ENCODE measurements at places on chromosomes 3 and 15.

DNA sequence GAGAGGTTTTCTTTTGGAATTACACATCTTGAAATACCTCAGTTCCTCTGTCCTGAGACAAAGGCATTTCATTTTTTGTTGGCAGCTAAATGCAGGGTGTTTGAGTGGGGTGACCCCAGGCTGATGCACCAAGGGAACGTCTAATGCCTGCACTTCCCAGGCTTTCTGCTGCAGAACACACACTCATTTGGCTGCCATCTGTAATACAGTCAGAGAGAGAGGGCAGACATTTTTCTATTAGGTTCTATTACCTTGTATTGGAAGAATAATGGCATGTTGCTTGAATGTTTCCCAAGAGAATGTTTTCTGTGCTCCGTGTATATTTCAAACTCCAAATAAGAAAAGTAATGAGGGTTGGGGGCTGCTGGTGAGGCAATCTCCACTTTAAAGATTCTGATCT, 87.1 kb downstream of the PTPRG start:
- DNase-seq, result no peak

DNA sequence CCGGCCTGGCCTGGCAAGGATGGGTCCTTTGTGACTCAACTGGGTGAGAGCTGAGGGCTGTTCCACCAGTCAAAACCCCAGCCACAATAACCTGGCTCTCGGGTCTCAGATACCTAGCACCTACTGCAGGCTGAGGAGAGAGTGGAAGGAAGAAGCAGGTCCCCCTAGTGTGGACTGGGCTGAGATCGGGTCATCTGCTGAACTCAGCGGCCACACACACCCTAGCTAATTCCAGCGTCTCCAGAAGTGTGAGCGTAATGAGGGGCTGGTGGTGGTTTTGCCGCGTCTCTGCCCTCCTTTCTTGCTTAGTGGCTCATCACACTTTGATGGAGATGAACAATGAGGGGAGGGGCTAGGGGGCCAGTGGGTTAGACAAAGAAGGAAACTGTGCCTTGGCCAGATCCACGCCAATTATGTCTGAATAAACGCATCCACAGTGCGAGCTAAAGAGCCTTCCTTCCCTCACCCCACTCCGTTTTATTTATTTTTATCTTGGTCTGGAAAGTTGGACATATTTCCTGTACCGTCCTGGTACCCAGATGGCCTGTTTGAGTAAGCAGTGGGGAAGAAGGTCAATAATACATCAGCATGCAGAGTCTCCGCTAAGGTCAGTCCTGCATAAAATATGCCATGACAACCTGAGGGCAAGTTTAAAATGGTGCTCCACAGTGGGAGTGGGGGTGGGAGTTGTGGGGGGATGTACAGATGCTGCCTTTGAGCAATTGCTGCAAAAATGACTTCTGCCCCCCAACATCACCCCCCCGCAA, 370.0 kb downstream of the WDR72 start:
- DNase-seq, result no peak

DNA sequence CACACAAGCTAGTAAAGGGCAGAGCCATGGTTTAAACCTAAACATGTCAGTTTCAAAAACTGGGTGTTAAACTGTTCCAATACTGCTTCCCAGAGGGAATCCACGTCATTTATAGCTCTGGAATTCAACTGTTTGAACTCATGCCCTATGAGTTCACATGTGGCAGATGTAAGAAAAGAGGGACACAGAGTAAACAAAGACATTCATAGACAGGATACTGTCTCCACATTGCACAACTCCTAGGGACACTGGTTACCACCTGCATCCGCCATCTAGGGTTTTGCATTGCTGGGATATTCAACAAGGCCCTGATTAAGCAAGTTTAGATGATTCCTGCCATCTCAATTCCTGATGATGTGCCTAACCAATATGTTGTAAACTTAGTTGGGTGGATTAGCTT, 134.1 kb upstream of the COL8A1 start:
- DNase-seq, result no peak

DNA sequence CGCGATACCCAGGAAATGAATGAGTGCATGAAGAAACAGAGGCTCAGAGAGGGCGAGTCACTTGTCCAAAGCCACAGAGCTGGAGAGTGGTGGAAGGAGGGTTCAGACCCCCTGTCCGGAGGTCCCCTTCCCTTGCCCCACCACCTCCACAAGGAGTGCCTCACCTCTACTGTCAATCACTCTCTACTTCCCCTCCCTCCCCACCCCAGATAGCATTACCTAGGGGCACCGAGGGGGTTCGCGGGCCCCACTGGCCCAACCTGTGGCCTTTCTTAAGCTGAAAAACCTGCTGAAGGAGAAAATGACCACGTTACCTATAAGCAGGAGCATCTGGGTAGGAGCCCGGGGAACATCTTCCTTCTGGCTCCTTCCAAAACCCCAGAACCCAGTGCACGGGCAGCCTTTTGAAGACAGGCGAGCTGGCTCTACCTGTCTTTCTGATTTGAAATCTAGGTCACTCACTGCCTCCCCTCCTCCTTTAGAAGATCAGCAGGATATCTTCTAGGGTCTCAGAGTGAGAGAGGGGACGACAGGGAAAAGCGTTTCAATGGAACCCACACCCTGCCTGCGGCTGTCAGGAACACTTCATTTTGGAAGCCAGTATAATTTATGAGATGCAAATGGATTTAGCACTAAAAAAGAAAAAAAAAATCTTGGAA, 89.9 kb upstream of the MEF2A start:
- DNase-seq, result no peak

GRCh38 chr15:77034695-77035489, 36.0 kb downstream of the TSPAN3 start:
- no peak for DNase-seq

GRCh38 chr15:82058026-82058425, 12.2 kb upstream of the MEX3B start:
- no peak for DNase-seq

DNA sequence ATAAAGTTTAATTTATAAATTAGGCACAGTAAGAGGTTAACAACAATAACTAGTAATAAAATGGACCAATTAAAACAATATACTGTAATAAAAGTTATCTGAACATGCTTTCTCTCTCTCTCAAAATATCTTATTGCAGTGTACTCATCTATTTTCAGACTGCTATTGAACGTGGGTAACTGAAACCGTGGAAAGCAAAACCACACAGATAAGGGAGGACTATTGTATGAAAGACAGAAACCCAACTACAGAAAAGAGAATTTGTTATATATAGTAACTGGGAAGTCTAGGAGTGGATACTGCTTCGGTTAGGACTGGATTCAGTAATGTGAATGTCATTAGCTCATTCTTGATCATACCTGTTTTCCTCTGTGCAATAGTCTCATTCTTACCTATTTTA, 119.3 kb upstream of the DAZL start:
- DNase-seq, result no peak

GRCh38 chr15:45583731-45584639, 3.2 kb upstream of the BLOC1S6 start:
- DNase-seq, result no peak

DNA sequence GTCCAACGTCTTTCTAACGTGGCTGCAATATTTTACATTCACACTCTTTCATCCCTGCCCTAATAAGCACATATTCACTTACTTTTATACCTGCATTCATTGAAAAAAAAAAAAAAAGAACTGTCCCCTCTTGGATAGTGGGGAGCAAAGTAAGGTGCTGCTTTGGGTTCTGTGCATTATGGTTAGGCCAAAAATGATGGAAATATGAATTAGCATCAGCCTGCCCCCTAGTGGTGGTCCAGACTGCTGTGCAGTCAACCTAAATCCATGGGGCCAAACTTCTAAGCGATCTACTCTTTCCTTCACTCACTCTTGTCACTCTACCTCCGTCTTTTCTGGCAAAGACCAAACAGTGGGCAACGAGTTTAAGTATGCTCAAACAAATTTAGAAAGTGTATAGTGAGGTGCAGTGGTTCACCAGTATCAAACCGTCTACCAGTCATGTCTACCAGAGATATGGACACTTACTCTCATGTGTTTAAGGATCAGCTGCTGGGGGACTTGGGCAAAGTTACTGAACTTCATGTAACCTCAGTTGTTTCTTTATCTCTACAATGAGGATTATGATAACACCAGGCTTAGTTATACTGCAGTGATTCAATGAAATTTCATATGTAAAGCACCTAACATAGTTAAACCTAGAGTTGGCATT, 61.5 kb upstream of the GRM7 start:
- DNase-seq, result no peak

- DNase-seq, result no peak
Measured at GRCh38 chr3:57160765-57161538, 4.2 kb downstream of the IL17RD start.

DNA sequence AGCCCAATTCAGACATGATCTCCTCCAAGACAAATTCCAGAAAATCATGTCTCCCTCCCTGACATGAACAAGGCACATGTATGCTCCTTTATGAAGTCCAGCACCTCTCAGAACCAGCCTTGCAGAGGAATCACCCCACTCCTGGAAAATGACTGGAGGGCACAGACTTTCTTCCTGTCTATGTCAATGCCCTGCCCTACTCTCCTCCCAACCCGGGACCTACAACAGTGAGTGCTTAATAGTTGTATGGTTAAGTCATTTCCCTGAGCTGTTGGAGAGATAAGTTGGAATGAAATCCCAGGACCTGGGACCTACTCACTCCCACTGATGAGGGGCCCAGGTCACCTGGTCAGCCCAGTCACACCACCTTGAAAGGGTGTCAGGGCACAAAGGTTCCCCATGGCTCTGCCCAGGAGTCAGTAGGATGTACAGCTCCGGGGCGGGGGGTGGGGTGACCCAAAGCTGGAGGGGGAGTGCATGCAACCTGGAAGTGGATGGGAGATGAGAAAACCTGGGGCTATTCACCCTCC, 80.1 kb upstream of the HERC1 start:
- no peak for DNase-seq

- no peak for DNase-seq
Measured at GRCh38 chr3:18575573-18575972, 150.4 kb upstream of the SATB1 start.

DNA sequence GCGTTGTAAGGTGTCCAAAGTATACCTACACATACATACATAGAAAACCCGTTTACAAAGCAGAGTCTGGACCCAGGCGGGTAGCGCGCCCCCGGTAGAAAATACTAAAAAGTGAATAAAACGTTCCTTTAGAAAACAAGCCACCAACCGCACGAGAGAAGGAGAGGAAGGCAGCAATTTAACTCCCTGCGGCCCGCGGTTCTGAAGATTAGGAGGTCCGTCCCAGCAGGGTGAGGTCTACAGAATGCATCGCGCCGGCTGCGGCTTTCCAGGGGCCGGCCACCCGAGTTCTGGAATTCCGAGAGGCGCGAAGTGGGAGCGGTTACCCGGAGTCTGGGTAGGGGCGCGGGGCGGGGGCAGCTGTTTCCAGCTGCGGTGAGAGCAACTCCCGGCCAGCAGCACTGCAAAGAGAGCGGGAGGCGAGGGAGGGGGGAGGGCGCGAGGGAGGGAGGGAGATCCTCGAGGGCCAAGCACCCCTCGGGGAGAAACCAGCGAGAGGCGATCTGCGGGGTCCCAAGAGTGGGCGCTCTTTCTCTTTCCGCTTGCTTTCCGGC, 318.6 kb downstream of the FGF12 start:
- DNase-seq, result no peak

- DNase-seq, result no peak
Measured at GRCh38 chr15:69576948-69577351, 124.3 kb downstream of the RPLP1 start.

DNA sequence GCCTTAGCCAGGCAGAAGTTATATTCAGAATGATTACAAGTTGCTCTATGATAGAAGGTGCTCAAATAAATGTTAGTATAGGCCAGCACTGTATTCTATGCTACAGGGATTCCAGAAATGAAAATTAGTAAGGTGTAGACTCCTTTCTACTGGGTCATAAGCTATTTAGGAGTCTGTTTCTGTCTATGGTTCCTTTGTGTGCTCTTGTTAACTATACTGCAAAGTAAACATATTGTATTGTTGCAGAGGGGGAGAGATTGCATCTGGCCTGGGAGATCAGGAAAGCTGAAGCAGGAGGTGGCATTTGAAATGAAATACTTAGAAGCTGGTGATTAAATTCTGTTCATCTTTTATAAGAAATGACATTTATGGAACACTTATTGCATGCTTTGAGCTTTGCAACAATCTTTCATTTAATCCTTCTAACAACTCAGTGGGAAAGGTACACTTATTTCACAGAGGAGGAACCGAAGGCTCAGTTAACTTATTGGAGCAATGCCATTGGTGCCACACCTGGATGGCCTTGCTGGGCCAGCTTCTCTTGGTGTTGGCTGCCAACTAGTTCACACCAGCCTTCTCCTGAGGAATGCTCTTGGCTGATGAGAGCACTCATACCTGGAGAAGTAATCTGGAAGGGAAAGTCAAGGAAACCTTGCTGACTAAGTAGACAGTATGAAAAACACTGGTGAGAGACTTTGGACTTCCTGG, 39.1 kb downstream of the ABHD5 start:
- no peak for DNase-seq

DNA sequence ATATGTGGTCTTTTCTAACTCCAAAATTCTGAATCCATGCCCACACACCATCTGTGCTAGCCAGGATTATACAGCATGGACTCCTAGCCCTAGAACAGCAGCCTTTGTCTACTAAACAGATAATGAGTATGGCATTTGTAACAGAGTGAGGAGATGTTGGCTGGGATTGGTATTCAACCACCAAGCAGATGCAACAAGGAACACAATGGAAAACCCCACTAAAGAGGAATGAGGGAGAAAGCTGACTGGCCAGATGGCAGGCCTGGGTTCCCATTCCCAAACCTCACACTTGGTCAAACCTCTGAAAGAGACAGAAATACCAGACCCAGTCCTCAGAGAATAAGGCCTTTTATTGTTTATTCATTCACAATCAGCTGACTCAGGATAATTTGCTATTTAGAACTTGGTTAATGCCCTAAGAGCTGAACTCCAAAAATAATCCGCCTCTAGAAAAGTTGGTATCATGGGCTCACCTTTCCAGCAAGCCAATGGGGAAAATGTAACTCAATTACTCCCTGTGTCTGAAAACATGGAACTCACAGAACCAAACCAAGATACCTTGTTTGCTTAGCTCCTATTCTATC, 145.6 kb downstream of the LRRC3B start:
- no peak for DNase-seq

GRCh38 chr3:96267577-96267976, 546.8 kb upstream of the EPHA6 start:
- DNase-seq, result no peak

DNA sequence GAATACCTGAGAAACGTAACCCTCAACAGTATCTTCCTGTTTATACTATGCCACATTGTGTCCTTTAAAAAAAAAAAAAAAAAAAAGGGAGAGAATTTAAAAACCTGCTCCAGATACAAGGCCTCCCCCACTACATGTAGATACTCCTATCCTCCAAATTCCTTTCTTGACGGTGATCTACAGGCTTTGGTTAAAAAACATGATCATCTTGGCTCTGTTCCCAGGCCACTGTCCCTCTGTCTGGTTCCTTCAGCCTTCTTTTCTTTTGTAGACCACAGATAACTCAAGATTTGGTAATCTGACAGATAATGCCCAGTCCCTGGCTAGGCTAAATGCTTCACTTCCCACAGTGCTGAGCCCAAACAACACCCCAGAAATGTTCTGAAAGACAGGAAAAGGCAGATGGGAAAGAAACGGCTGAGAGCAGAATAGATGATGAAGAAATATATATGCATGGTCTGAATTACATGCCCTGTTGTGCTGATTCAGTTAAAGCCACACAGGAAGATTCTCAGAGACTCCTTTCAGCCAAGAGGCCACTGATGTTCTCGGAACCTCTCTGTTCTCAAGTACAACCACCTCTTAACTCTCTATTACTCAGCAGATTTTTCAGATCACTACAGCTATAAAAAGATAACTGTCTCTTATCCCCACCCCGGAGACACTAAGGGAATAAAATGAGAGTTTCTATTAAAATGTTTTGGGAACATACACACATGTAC, 48.3 kb downstream of the NPTN start:
- no peak for DNase-seq

GRCh38 chr3:158355623-158356588, 215.1 kb upstream of the MLF1 start:
- DNase-seq, result no peak
